ENCODE measurements at places on chromosomes 5 and 9.

DNA sequence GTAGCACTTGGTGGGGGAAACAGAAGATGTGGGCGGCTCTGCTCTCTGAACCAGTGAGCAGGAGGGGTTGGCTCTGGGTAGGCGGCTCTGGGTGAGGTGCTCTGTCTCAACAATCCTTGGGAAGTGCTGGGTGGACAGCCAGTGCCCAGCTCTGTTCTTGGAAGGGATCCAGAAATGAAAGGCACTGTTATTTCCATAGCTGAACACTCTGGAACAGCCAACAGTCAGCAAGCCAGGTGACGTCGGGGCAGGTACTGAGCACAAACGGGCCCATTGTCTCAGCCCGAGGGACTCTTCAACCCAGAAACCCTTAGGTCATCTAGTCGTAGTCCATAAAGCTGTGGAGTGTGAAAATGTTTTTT lies 36.3 kb downstream of the OLFM1 start:
- no peak for DNase-seq

DNA sequence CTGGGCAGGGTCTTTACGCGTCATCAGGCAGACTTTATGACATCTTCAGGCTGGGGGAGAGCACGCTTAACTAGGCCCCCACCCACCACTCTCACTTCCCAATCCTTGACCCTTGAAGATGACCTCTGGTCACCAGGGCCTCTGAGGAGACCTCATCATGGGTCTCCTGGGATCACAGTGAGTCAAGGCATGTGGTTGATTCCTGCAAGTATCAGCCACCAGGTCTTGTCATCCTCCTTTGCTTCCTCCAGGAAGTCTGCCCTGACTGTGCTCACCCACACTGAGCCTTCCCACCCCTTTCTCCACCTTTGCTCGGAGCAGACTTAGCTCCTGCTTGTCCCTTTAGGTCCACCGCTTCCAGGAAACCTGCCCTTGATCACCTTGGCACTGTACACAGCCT lies 17.3 kb downstream of the ODF2 start:
- DNase-seq, result no peak

DNA sequence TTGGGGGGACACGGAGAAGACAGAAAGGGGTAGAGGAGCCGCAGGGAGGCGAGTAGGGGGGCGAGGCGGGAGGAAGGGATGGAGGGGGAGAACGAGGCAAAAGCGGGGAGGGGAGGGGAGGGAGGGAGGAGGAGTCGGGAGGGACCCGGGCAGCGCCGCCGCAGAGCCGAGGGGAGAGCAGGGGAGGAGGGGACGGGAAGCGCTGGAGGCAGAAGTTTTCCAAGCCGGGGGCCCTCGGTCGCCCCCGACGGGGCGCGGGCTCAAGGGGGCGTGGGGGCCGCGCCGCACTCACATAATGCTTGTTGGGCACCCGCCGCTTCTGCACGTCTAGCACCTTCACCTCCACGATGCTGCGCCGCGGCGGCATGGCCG lies 353 bp downstream of the SH3PXD2B start:
- DNase-seq, result no peak

DNA sequence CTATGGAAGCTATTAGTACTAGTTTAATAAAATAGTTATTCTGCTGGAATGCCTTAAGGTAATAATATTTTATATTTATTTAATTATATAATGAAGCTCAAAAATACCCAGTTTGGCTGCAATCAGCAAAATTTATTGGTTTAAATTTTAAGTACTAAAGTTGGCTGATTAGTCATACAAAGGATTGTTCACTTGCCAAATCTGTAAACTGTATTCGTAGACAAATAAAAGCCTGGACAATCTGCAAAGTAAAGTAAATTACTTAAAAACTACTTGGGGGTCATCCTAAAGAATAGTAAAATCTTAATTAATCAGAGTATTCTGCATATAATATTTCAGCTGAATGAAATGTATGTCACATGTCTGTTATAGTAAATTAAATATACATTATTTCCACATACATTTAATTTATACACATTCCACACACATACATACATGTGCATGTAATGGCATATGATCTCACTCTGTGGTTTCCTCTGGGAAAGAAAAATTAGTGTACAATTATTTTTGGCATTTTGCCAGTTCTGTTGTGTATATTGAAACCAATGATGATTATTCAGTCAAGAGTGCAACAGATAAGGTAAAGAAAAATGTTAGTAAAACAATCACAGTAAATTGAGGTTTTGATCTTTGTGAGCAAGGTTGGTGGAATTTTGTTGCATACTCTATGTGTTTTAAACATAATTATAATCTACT lies 455.9 kb downstream of the CDH9 start:
- DNase-seq, result no peak

DNA sequence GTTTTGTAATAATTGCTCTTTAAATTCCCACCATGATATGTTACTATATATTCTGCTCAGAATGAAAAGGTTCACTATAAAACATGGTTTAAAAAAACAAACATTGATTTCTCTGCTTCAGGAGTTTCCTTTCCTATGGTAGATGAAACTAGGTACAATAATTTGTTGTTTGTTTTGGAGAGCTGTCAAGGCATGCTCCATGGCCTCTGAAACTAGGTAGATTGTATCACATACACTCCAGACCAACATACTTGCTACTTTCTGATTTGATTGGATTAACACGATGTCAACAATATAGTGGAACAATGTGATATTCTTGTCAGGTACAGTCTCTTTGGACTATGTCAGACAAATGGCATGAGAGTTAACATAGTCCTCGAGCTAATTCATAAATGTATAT lies 452.7 kb upstream of the CDH9 start:
- no peak for DNase-seq

GRCh38 chr5:67978171-67978570 lies 237.4 kb upstream of the PIK3R1 start:
- DNase-seq, result no peak

- DNase-seq, result no peak
Observed at GRCh38 chr5:154743812-154744211, 11.4 kb upstream of the LARP1 start.

GRCh38 chr9:75889977-75890471 lies 449 bp upstream of the PCSK5 start:
- DNase-seq, result no peak

DNA sequence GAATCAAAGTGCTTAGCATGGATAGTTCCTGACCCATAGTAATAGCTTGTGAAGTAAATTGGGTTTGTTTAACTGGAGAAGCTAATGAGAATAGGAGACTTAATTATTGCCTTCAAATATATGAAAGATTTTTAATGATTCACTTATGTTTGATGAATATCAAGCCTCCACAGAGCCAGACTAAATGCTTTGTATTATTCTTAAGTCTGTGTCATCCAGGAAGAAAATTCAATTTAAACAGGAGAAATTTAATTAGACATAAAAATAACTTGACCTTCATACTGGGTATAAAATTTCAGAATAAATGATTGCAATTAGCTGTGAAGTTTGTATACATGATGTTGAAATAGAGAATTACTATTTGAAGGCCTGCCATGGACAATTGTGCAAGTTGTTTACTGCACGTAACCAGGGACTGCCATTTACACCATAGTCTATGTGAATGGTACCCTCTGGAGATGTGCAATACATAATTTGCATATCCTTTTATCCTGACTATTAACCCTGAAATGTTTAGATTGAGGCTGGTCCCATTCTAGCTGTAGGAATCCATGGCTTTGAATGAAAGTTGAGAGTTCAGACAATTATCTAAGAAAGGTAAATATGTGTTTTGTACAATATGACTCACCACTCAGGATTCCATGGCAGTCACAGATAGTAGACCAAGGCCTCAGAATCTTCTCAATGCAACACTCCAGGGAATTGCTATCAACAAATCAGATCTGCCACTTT lies 133.5 kb upstream of the IL12B start:
- DNase-seq, result no peak

DNA sequence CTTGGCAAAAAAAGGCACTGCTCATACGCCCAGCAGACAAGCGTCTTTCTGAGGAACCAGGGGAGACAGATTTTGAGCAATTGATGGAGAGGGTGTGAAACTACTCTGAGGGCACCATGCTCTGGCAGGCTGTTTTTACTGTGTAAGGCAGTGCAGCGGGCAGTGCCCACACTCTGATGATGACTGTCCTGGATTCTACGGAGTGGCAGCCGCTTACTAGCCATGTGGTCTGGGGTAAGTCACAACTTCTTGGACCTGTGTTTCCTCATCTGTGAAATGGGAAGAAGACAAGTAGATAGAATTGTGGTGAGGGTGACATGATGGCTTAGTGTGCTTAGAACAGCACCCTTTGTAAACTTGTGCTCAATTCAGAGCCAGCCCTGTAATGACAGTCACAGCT lies 38.8 kb downstream of the FABP6 start:
- no peak for DNase-seq

DNA sequence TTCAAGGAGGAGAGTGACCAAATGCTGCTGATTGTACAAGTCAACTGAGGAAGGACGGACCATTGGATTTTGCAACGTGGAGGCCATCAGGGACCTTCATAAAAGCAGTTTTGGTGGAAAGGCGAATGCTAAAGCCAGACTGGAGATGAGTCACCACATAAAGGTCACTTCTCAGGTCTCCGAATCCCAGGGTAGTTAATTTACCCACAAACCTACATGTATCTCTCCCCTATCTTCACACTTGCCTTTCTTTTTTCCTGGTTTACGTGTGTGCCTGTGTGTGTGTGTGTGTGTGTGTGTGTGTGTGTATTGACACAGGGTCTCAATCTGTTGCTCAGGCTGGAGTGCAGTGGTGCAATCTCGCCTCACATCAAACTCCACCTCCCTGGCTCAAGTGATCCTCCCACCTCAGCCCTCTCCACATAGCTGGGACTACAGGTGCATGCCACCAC lies 4.6 kb upstream of the CTNNA1 start:
- DNase-seq, result no peak

- peak; percentile 75 for DNase-seq
Observed at GRCh38 chr9:34375901-34376595, 650 bp downstream of the MYORG start.

GRCh38 chr5:133357758-133358157 lies 254.6 kb downstream of the FSTL4 start:
- DNase-seq, result no peak

GRCh38 chr5:7668161-7668560 lies 182.8 kb downstream of the CFAP90 start:
- no peak for DNase-seq

DNA sequence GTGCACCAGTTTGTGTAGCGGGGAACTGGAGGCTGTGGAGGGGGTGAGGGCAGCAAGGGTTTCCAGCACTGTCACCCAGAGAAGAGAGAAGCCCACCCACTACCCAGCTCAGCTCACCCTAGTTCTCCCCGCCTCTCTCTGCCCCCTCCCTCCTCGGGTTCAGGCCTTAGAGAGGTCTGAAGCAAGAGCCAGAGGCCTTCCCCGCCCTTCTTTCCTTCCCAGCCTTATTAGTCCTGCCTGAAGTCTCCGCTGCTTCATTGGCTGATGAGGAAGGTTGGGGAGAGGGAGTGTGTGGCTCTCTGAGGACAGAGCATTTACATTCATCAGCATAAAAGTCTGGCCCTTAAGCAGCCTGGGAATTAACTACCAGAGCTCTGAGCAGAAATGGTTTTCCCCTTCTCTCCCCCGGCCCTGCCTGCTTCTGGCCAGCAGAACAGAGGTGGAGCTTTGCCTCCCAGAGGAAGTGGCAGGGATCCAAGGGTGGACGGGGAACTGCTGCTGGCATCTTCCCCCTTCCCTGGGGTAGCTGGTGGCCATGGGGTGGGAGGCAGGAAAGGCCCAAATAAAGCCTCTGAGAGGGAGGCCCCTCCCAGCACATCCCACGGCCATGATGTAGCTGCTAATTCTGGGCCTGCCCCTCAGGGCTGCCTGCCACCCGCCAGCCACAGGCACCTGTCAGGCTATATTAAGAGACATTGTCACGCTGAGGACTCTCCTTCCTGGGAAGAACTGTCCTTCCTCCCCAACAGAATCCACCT lies 4.1 kb downstream of the DNAJB5 start:
- peak; percentile 39 for DNase-seq

DNA sequence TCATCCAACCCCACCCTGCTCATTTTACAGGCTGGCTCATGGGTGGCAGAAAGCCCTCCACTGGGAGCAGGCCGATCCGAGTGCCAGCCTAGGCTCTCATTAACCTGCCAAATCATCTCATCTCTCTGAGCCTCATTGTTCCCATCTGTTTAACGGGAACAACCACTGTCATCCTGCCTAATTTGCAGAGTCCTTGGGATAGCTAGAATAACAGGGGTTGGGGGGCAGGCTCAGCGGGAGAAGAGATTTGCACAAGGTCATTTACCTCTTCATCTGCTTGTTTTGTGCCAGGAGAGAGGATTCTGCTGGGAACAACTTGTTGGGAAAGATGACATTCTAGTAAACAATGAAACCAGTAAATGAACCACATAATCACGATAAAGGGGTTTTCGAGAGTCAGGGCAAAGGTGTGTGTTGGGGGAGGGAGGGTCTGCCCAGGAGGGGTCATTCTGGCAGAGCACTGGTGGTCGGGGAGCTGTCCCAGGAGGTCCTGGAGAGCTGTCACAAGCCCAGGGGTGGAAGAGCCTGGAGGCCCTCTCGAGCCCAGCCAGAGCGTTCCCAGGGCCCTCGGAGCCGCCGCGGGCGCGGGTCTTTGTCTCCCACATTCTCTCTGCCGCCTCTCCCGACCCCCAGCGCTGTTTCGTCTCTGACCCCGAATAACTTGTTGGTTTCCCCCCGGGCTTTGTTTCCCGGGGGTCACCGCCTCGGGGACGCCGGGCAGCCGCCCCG lies 22.8 kb upstream of the NDST1 start:
- DNase-seq, result no peak

GRCh38 chr9:130539420-130540223 lies 39.8 kb upstream of the FUBP3 start:
- no peak for DNase-seq

- no peak for DNase-seq
Observed at GRCh38 chr9:136044971-136045594, 50.0 kb downstream of the NACC2 start.

- no peak for DNase-seq
Observed at GRCh38 chr5:172007175-172008110, 1.0 kb upstream of the FBXW11 start.

- DNase-seq, result peak; percentile 90
Observed at GRCh38 chr9:137156567-137157375, 13.1 kb downstream of the LRRC26 start.

GRCh38 chr5:125410537-125411070 lies 664.2 kb upstream of the ZNF608 start:
- DNase-seq, result no peak

DNA sequence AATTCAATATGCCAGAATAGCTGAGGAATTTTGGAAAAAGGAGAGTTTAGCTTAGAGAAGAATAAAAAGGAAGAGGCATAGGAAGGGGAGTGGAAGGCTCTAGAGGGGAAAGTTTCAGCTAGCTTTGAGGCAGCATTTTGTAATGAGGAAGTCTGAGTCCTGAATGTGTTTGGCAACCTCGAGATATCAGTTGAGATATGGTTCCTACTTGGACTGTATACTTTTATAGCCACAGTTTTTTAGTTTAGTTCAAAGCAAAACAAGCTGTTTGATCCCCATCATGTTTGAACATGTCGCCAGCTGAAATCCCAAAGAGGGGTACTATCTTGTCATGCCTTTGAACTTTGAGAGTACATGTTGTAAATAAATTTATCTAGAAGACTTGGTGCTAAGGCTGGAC lies 559.0 kb upstream of the FTMT start:
- DNase-seq, result no peak
